CD4-positive, alpha-beta T cell treated with Interleukin-4 for 4 hours (primary cell): ENCODE measurements at places on chromosomes 5 and 9.

DNA sequence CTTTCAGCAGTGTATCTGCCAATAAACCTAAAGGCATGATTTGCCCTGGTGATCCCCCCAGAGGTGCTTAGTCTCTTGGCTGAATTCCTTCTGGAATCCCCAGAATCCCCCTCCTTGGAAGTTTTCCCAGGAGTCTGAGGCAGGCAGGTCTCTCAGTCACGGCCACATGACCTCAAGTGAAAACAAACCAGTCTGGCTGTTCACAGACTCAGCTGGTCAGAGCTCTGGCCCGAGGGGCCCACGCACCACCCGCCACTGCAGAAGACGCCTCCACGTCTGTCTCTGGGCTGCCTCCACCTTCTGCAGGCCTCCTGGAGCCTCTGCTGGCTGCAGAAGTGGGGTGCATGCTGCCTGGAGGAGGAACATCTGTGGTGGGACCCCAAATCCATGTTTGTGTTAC lies 52.5 kb downstream of the HRH2 start:
- no peak for DNase-seq

DNA sequence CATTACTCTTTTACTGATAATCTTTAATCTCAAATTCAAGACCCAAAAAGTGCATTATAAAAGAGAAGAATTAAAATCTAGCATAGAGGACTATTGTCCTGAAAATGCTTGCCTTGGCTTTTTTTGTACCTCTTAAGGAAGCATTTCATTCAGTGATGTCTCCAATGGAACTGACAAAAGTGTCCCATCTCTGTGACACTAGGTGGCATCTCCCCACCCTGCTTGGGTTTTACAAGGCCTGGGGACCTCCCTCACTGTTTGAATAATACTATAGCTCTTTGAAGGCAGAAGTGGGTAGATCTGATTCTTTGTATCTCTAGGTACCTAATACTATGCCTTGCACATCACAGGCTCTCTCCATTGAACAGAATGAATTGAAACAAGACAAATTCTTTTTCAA lies 180.6 kb downstream of the EPB41L4A start:
- no peak for DNase-seq

- DNase-seq: no peak
Observed at GRCh38 chr5:123868267-123868666, 356.3 kb downstream of the CSNK1G3 start.

DNA sequence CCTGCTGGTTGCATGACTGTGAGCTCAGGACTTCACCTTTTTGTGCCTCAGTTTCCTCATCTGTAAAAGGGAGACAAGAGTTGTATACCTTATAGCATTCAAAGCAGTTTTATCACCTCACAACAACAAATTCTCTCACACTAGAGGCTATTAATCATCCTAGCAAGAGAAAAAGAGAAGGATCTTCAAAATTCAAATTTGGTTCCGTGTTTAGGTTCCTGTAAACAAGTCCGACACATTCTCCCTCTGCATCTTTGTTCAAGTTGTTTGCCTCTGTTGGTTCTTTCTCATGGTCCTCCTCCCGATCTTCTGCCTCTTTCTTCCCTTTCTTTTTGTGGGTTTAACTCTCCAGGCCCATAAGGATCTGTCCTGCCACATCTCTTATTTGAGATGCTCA lies 218.0 kb downstream of the PIK3R1 start:
- DNase-seq: no peak

GRCh38 chr9:80699511-80699998 lies 989.8 kb downstream of the TLE1 start:
- DNase-seq: no peak

DNA sequence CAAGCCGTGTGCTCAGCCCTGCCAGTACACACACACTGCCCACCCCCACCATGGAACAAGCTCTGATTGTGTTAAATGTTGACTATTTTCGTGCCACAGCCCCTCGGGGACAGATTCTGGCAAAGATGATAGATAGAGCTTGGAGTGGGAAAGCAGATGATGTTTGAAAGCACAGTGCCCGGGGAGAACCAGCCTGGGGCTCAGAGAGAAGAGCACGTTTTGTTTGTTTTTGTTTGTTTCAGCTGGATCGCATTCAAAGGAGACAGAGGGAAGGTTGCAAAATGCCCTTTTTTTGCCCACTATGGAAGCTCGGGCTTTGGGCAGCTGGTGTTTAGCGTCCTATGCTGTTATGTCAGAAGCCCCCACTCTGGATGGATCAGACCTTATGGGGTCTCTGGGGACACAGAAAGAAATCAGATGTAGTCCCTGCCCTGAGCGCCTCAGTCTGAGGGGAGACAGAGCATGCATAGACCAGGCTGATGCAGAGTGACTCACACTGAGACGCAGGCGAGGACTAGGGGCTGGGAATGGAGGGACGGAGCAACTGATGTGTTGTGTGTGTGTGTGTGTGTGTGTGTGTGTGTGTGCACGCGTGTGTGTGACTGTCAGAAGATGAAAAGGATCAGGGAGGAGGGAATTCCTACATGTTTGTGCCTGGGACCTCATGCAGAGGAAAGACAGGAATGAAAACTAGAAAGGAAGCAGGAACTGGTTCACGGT lies 229.7 kb downstream of the MELK start:
- DNase-seq: no peak

GRCh38 chr9:97628668-97629067 lies 4.5 kb downstream of the TSTD2 start:
- no peak for DNase-seq

GRCh38 chr9:114430457-114430856 lies 42.7 kb upstream of the AKNA start:
- DNase-seq: no peak

DNA sequence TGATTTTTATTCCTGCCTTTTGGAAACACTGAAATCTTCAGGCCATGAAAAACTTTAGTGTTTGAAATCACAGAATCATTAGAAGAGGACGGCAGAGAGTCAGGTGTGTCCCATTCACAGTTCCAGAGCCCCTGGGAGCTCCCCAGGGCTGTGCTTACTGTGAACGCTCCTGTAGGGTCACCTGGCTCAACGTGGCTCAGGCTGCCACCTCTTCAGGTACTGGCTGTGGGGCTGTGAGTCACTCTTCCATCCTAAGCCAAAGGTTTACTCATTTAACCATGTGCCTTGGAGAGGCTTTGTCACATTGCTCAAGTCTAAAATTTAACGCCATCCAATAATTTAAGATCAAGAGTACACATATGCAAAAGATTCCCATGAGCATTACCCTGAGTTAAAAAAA lies 50.2 kb upstream of the FSTL4 start:
- no peak for DNase-seq

- DNase-seq: no peak
Observed at GRCh38 chr5:96517295-96517694, 84.2 kb upstream of the PCSK1 start.

- DNase-seq: peak; percentile 91
Observed at GRCh38 chr5:138352071-138352721, at the start of gene KDM3B. Gene KDM3B, plus strand, starts transcription at chr5:138352685. Its CDS starts 111 bp downstream, at chr5:138352796.

DNA sequence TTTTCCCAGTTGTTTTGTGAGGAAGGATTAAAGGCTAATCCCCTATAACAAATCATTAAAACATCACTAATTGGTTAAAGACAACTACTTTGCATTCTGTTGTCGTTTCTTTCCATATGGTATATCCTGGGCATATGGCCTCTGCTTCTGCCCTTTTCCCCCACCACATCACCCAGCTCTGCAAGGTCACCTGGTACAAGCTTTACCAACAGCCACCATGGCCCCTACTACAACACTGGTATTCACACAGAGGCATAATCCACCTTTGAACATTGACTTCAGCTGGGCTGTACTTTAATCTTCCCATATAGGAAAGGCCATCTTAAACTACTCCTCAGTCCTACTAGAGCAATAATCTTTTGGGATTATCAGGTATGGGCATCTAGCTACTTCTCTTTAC lies 866.1 kb downstream of the TLE4 start:
- DNase-seq: no peak

DNA sequence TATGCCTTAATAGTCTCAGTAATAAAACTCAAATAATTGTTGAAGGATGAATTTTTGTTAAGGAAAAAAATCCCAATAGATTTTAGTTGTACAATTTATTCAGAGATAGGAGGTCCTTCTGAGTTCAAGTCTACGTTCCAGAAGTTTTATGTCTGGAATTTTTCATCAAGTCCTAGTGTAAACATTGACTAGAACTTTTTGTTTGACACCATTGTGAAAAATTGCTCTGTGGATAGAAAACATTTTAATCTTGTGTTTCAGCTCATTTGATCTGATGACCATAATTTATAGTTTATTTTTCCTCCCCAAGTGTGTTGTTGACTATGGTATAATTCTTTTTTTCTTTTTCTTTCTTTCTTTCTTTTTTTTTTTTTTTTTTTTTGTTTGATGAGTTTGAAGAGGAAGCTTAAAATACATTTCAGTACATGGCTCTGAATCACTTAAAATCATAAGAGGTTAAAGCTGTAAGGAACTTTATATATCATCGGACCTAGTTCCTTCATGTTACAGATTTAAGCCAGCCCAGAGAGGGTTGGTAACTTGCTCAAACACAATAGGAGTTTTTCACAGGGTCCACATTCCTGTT lies 20.7 kb downstream of the ITGA1 start:
- no peak for DNase-seq

- peak; percentile 19 for DNase-seq
Observed at GRCh38 chr5:72611118-72611730, 104.0 kb upstream of the ZNF366 start.

GRCh38 chr5:146828385-146828784 lies 50.2 kb downstream of the PPP2R2B start:
- no peak for DNase-seq

- no peak for DNase-seq
Observed at GRCh38 chr9:84374013-84374412, 33.5 kb upstream of the SLC28A3 start.

DNA sequence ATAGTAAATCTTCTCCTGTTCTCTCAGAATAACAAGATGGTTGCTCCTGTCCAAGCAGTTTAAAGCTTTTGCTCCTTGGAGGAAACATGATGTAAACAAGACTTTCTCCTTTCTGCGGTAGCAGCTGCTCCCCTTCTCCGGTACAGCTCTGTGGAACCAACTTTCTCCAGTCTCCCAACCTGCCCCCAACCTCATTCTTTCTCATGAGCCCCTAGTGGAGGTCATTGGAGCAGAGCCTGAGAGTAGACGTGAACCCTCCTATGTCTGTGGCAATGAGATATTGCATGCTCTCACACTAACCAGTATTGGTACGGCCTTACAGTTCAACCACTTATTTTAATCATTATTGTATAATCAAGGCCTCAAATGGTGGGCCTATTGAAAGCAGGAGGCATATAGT lies 483.8 kb upstream of the CDH10 start:
- no peak for DNase-seq

DNA sequence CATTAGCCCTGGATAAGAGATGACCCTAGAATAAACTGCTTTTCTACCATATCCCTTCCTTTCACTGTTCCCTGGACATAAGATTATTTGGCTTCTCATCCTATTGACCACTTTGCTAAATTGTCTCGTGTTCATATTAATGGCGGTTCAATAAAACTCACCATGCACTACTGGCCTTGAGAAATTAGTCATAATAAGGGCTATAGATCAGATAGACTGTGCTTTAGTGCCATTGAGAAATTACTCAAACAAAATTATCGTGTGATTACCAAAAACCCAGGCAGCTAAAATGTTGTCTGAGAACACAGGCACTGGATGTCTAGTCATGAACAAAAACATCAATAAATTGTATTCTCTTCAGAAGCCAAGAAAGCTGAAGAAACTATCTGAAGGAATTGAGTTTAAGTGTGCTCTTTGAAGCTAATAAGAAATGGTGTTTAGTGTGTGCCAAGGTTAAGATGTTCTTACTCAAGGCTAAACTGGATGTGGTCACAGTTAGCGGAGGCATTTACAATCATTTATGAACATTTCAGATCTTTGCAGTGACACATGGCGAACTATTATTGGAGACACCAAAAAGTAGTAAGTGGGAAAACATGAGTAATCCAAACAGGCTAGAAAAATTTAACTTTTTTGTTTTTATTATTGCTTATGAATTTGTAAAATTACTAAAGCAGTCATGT lies 460.4 kb upstream of the RORB start:
- no peak for DNase-seq

- DNase-seq: no peak
Observed at GRCh38 chr9:122329597-122329996, 41.2 kb upstream of the PTGS1 start.

DNA sequence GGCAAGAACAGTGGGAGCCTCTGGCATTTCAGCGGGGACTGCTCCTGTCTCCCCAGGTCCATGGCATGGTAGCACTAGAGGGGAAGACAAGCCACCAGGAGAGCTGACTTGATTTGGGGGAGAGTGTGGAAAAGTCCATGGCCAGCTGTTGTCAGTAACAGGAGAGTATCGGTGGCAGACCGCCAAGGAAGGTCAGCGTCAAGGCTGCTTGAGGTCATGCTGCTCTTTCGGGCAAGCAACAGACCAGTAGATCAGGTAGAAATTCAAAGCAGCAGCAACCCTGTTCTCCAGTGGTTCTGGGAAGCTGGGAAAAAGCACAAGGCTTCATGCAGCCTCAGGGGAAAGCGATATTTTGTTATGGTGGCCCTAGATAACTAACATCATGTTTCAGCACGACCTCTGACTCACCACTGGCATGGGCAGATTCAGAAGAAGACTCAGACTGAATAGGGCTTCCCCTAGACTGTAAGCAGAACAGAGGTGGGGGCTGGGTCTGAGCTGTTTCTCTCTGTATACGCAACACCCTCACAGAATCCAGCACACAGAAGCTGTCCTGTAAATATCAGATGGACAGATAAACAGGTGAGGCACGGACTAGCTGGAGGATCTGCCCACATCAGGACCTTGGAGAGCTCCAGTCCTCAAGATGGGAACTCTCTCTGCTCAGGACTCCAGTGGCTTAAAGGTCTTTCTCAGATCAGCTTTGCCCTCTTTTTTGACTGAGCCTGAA lies 35.2 kb upstream of the PLEKHG4B start:
- no peak for DNase-seq

GRCh38 chr5:69432412-69433206 lies 17.7 kb downstream of the MARVELD2 start:
- no peak for DNase-seq

DNA sequence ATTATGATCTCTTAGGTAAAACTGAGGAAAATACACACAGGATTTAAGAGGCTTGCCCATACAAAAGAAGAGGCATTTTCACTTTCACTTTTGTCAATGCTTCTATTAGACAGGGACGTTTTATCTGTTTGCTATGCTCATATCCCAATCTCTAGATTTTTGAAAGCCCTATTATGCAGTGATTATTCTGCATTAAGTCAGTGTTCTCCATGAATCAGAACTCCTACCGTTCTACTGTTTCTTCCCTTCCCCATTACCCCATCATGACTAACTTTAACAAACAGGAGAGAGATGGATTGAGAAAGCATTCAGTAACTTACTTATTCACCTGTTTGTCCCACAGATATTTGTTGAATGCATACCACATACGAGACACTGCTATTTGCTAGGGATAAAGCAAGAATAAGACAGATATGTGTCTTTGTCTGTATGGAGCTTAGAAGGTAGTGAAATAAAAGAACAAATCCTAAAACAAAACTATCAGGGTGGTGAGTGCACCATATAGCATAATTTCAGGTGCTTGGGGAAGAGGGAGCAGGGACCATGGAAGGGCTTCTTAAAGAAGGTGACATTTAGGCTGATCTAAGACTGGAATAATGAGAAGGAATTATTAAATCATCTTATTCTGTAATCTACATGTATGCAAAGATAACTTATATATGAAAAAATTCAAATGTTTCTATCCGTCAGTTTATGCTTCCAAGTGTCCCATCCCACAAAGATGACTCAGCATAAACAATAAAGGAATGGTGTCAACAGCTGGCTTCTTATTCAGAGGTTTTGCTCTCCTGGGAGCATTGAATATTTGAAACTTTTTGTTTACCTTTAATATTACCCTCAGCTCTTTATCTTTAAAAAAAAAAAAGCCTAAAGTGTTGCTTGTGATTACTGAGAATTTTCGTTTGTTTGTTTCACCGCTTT lies 328.1 kb downstream of the HINT1 start:
- DNase-seq: no peak
